Hepatic stellate cell (primary cell): ENCODE measurements at places on chromosomes 6 and 20.
A peak's percentile ranks its signal among the peaks of the same experiment; 100 is the strongest.

GRCh38 chr6:136525586-136526195 is 24.5 kb downstream of the MAP7 start:
- no peak for DNase-seq

GRCh38 chr6:148846778-148847761 is 100.2 kb downstream of the UST start:
- no peak for DNase-seq

- DNase-seq = no peak
These were observed 253.8 kb downstream of the TBC1D7 start for GRCh38 chr6:13074415-13075140.

DNA sequence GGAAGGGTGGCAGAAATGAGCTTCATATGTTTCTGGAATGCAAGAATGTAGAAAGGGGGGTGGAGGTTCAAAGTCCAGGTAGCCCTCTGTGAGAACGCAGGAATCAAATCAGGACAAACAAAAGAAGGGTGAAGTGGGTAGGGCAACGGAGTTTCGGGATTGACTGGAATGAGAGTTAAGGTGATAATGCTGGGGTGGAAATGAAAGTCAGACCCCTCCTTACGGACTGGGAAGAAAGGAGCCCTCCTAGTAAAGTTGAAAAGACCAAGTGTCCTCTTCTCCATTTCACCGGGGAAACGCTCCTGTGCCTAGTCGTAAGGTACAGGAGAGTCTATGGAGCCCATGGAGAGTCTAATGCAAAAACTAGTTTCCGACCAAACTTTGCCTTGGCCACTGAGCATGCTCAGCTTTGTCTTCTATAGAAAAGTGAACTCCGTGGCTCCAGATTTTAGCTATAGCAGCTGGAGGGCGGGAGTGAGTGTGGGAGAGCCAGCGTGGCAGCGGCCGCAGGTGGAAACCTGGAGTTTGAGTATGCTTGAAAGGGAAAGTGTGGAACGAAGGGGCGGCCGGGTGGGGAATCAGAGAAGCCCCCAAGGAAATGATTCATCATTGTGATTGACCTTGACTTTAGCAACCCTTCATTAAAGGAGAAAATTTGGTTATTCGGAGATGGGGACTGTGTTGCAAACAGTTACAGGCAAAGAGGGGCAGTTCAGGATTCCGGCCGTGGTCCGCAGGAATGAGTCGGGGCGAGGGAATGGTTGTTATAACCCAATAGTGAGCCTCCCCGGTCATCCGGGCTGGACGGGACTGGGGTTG is 1.3 kb upstream of the LRRC1 start:
- peak; percentile 57 for DNase-seq

- no peak for DNase-seq
These were observed 79.2 kb upstream of the PHACTR2 start for GRCh38 chr6:143598466-143599080.

DNA sequence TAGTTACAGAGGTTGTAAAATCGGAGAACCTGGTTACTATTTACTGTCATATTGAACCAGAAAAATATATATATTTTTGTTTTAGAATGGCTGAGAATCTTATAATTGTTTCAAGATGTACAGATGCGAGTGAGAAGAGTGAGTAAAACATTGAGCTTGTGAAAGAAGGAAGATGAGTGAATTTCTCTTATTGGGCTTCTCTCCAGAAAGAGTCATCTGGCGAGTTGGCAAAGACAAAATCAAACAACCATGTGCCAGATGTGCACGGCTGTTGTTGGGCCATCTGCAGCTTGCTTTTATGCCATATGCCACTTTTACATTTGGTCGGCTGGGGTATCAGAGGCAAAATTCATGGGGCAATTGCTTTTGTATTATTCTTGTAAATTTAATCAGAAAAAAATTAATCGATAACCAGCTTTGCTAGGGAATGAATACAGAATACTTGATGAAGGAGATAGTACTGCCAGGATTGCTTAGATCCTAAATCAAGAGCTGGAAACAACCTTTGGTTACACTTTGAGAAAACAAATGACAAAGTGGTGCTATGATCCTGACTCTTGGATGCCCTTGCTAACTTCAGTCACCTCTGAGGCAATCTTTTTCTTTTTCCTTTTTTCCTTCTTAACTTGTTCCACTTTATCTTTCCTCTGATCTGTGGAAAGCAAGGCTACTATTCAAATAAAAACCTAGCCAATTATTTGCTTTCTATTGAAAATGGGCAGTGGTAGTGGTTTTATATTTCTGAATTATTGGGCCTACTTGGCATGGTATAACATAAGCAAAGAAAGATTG is 97.1 kb upstream of the GRIK2 start:
- no peak for DNase-seq

DNA sequence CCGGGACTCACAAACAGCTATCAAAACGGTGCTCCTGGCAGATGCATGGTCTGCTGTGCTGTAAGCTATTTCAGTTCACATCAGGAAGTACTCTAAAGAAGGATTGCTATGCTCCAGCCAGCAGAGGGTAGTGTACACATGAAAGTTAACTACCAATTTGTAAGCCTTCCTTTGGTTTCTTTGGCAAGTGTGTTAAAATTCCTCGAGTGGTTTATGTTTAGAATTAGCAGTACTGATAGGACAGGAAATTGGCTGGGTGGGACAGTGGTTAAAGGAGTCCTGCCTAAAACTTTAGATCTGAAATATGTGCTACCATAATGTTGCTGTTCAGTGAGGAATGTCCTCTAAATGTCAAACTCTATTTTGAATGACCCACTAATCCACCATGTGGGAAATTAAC is 47.4 kb downstream of the TRMT11 start:
- peak; percentile 60 for DNase-seq

GRCh38 chr6:5341845-5342244 is 80.5 kb downstream of the FARS2 start:
- DNase-seq = no peak

- DNase-seq = no peak
These were observed 65.5 kb upstream of the BHLHE23 start for GRCh38 chr20:63072231-63072791.
